A172 (cell line): ENCODE measurements at places on chromosomes 7 and 10. TPM values are rescaled to one million over a fixed set of nuclear protein-coding genes. Genes with fewer than 3 reads are reported as not detected.

The C10orf53 gene
- not detected in 2 replicates for total RNA-seq

The TYSND1 gene
- 16.8 and 19.1 TPM in 2 replicates for total RNA-seq

DNA sequence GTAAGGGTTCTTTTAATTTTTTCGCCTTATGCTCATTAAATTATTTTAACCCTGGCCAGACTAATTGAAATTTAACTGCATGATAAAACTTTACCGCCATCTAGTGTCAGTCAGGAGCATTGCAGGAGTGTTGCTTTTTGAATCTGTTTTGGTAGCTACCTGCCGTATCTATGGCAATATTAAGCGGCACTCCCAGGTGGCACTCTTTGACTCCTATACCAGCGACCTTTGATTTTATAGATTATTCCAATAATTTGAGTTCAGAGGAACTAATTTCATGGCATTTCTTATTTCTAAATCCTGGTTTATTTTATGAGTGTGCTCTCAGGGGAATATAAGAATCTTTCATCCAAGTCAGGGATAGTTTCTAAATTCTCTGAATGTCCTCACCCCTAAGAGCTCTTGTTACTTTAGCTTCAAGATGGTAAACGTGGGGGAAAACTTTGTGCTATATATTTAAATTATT is 198.9 kb downstream of the REEP3 start:
- DNase-seq: peak; percentile 62

GRCh38 chr10:60377042-60377352 is 12.7 kb downstream of the ANK3 start:
- DNase-seq: no peak

GRCh38 chr7:151381098-151381347 is 28.8 kb downstream of the WDR86 start:
- no peak for DNase-seq

- DNase-seq: no peak
Measured at GRCh38 chr7:41472427-41473125, 230.3 kb downstream of the INHBA start.

The GIMAP2 gene
- total RNA-seq: 3.0 and 7.5 TPM in 2 replicates

- no peak for DNase-seq
Measured at GRCh38 chr10:101803511-101803910, 14.7 kb downstream of the OGA start.

DNA sequence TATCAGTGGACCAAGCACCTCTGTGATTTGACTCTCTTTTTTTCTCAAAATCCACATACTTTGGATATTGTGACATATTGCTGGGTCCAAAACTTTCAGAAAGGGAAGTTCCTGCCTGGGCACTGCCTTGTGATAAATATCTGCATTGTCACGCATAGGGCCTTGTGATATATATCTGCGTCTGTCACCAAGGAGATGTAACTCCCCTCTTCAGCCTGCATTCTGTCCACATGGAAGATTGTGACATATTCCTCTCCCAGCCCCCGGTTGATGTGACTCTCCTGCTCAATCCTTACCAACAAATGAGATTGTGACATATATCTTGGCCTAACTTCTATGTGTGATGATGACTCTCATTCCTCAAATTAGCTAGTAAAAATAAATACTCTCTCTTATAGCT is 25.4 kb upstream of the ZNF107 start:
- DNase-seq: no peak

- DNase-seq: no peak
Measured at GRCh38 chr7:157676001-157676400, 339.2 kb downstream of the DNAJB6 start.

The ZNF503 gene
- 8.8 and 10.6 TPM in 2 replicates for total RNA-seq

DNA sequence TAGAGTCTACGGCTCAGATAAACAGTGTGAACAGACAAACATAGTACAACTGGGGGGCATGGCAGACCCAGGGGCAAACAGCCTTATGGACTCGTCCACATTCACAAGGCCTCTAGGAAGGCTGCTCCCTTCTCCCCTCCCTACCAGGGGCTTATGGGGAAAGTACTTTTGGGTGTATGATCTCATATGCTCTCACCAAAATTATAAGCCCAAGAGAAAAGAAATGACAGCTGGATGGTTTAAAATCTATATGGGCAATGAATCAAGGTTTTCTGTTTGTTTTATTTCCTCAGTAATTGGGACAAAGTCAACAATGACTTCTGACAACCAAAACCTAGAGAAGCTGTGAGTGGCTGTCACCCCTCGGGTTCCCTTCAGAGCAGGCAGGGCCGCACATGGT is 144.4 kb downstream of the PKD1L1 start:
- DNase-seq: no peak

- no peak for DNase-seq
Measured at GRCh38 chr7:141880960-141881359, 35.2 kb upstream of the OR9A4 start.

DNA sequence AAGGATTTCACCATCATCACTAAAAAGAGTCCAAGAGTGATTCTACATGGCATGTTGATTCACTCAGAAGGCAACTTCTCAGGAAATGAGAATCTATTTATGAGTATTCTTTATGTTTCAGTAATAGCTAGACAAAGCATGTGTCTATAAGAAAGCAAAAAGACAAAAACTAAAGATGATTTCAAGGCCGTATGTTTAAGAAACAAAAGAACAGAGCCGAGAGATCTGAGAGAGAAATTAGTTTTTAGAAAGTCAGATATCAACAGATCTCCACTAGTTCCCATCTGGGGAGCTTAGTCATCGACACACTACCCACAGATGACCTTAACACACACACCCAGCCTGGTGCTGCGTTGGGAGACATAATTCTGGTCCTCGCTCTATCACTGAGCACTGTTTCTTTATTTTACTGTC is 21.0 kb downstream of the PIP4K2A start:
- DNase-seq: peak; percentile 75

- no peak for DNase-seq
Measured at GRCh38 chr10:71715026-71715425, 4.6 kb downstream of the C10orf105 start.

The CC2D2B gene
- 0.09 and 0.12 TPM in 2 replicates for total RNA-seq

GRCh38 chr7:66344166-66344565 is 139.0 kb downstream of the TPST1 start:
- no peak for DNase-seq

GRCh38 chr7:84102213-84102612 is 92.4 kb downstream of the SEMA3A start:
- no peak for DNase-seq

The GRID2IP gene
- 0.03 and 0.22 TPM in 2 replicates for total RNA-seq

The STAG3 gene
- 2.9 and 9.0 TPM in 2 replicates for total RNA-seq

DNA sequence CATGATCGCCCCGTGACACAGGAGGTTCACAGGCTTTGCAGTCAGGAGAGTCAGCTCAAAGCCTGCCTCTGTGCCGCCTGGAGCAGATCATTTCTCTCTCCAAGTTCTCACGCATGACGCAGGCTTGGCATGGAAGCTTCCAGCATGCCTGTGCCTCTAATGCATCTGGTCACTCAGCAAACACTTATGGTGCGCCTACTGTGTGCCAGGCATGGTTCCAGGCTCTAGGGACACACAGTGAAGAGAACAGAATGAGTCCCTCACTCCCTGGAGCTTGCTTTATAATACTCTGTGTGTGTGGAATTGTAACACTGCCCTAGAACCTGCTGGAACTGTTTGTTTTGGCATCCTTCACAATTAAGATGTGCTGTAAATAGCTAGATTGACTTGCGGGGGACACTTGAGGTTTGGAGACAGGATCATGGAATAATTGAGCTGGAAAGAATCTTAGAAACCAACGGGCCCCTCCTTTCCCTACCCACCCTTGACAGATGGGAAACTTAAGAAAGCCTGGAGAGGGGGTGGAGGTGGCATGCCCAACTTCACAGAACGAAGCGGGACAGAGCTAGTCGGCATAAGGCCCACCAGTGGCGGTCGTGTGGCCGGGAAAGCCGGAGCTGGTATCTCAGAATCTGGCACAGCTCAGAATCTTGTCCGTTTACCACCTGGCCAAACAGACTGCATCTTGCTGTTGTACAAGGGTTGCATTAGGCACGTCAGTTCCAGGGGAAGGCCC is 4.6 kb upstream of the MYH16 start:
- DNase-seq: peak; percentile 69

DNA sequence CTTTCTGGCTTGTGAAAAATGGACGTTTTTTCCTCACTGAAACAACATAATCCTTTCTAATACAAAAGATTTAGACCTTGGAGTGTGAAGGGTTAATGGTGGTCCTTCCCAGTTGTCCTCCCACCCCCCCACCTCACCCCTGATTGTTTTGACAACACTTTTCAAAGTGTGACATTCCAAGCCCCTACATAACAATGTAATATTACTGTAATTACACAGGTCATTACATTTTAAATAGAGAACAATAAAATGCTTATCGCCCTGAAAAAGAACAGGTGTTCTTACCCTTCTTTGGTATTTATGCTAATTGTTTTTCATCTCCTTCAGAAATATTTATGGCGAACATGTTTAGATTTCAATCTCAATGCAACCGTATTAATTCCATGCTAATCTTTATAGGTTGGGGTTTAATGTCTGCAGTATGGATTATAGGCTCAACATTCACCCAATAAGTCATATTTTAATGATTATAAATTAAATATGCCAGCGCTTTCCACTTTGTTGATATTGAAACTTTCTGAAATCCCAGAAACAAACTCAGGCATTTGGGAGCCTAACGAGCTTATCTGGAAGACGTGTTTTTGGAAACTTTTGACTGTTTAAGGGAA is 5.0 kb downstream of the TCF7L2 start:
- no peak for DNase-seq

The ADAM8 gene
- total RNA-seq: 0.31 and 0.93 TPM in 2 replicates

GRCh38 chr7:11170863-11171568 is 197.3 kb downstream of the PHF14 start:
- no peak for DNase-seq

DNA sequence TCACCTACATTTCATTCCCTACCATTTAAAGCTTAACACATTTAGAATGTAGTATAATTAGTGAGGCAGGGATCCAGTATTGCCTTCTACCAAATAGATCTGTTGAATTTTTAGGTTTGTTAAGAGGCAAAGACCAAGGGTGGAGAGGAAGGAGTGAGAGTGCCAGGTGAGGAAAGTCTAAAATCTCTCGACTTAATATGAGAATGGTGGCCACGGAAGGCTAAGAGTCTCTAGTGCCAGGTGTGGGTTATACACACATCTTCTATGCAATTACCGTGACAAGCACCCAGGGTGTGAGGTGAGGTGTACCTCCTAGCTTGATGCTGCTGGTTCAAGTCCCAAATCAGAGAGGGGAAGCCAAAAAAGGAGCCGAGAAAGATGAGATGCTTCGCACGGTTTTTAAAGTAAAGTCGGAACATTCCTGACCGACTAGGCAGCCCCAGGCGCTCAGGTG is 439 bp downstream of the IQUB start:
- DNase-seq: no peak

GRCh38 chr7:136698231-136698630 is 170.2 kb upstream of the CHRM2 start:
- DNase-seq: no peak

DNA sequence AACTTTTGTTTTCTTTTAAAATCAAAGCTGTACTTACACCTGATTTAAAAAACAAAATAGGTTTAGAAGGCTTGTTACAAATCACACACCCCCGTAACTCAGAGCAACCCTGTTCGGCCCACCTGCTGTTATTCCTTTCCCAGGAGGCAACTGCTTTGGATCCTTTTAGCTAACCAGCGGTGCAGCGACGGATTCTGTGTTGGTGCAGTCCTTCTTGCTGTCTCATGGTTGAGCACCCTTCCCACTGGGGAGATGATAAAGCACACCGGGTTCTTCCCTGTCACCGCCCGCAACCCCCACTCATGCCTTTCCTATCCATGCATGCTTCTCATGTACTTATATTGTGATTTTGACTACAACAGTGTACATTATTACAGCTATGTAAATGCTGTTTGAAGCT is 24.8 kb upstream of the MKI67 start:
- no peak for DNase-seq

GRCh38 chr10:5234106-5234860 is 37.6 kb downstream of the AKR1C4 start:
- DNase-seq: no peak

The OPALIN gene
- total RNA-seq: not detected in 2 replicates

- DNase-seq: peak; percentile 65
Measured at GRCh38 chr7:151550656-151551286, 31.1 kb upstream of the RHEB start.

The SPDYE2 gene
- total RNA-seq: 0.10 TPM in 1 of 2 replicates, not detected in the other

The C10orf62 gene
- 0.38 TPM in 1 of 2 replicates, not detected in the other for total RNA-seq

The PLEKHA1 gene
- 5.6 and 6.9 TPM in 2 replicates for total RNA-seq

- no peak for DNase-seq
Measured at GRCh38 chr10:77494756-77495541, 142.7 kb downstream of the KCNMA1 start.

DNA sequence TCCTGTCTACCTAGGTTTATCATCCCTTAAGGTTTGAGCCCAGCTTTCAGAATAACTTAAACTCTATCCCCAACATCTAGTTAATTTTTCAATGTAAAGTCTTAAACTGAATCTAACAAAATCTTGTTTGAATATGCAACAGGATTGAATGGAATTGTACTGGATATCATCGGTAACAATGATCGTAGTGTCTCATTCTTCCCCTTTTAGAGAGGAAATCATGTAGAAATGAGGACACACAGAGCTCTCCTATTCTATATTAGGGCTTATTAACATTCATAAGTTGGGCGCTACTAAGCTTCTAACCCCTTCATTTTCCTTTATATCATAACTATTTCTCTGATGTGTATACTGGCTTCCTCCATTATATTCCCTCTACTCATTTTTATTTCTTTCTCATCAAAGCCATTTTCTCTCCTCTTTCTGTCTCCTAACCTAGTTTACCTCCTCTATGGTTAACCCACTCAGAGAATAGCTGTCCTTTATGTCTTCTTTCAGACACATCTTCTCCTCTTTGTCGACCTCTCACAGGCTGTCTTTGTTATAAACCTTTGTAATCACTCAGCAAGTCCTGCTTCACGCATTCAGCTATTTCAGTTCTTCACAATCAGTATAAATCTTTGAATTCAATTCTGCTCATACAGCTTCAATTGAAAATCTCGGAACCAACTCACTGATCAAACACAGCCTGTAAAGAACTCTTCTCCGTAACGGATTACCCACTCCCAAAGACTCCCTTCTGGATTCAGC is 1019.0 kb upstream of the C7orf33 start:
- no peak for DNase-seq

The LOXL4 gene
- 15.4 and 24.9 TPM in 2 replicates for total RNA-seq

DNA sequence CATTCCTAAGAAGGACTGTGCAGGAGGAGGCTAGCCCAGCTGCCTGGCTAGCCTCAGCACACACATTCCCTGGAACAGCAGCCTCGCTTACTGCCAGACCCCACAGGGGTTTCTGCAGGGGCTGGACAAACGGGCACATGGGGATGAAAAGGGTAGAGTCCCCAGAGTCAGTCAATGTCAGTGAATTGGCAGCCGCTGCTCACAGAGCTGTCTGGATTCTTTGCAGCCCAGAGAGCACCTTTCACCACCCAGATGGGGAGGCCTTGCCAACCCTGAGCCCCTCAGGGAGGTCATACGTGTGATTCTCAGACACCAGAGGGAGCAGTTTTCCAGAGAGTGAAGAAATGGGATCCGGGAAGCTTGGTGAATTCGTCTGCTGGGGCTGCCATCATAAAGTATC is 143.3 kb downstream of the KCNMA1 start:
- peak; percentile 31 for DNase-seq
